ENCODE measurements at places on chromosomes 4 and X.

GRCh38 chr4:1503583-1504471 is 97.6 kb upstream of the NKX1-1 start:
- DNase-seq = peak; percentile 32

DNA sequence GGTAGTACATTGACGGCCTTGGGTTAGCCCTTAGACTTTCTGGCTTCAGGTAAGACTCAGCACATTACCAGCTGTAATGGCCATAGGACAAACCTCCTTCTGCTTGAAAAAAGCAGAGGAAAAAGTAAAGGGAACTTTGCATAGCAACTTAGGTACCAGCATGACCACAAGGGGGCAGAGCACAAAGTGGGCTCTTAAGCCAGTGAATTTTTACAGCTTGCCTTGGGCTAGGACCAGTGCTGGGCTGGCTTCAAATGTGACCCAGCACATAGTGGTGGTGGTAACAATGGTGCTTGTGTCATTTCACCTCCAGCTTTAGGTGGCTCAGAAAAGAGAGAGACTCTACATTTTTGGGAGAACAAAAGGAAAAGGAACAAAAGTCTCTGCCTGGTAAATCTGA is 66.1 kb downstream of the KLHL4 start:
- peak; percentile 10 for DNase-seq

- DNase-seq = no peak
Observed at GRCh38 chr4:38008571-38009021, 48.4 kb downstream of the PTTG2 start.

DNA sequence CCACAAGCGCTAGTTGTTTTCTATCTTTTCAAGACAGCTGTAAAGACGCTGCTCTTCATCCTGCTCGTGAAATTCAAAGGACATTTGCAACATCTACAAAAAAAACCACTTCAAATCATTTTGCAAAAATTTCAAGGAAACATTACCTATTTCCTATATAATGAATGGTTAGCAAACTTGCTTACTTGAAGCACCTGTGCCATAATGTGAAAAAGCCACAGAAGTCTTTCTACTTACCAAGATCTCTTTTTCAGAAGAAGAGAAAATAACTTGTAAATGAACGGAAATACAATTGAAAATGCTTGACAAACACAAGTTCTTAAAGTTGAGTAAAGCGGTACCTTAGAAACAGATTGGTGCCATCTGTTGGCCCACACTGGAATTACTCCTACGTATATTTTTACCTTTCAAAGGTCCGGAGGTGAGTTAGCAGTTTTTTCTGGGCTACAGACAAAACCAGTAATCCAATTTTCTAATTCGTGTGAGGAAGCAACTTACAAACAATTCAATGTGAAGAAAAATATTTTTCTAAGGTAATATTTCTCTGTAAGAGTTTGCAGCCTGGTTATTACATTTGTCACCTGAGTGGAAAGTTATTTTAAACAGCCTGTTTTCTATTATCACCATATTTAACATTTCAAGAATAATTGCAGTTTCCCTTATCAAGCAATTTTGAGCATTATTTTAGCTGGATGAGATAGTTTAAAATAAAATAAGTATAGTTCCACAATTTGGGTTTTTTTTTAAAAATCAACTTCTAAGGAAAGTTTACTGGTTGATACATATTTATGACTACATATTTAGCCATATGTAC is at the start of gene TLR6:
Gene TLR6 (minus strand): TSS at position 294 of the 814 bp plus-strand sequence. CDS start 27,344 bp downstream, outside the sequence.
- DNase-seq = peak; percentile 47

GRCh38 chr4:100738196-100739165 is 220.7 kb upstream of the EMCN start:
- DNase-seq = no peak

GRCh38 chr4:138499627-138500026 is 257.5 kb upstream of the SLC7A11 start:
- peak; percentile 5 for DNase-seq

DNA sequence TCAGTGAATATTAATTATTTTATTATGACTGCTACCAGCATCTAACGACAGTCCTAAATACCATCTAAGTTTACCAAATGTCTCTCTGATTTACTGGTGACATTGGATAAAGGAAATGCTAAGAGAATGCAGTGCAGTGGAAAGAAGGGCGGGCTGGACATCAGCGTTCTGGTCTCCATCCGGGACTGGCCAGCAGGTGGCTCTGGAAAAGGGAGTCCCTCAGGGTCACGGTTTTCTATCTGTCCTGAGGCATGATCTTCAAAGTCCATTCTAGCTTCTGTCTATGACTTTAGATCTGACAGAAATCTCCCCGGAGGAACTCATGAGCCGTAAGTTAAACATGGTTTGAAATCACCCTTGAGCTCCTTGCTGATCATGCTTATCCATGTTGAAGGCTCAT is 3.3 kb downstream of the TRIM2 start:
- peak; percentile 67 for DNase-seq

DNA sequence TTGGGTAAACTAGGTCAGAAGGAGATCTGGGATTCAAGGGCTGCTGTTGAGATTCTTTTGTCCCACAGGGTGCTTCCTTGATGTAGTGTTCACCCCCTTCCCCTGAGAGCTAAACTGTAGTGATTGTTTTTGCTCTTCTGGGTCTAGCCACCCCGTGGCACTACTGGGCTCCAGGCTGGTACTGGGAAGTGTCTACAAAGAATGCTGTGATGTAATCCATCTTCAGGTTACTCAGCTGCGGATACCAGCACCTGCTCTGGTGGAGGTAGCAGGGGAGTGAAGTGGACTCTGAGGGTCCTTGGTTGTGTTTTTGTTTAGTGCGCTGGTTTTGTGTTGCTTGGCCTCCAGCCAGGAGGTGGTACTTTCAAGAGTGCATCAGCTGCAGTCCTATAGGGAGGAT is 365.5 kb downstream of the ZNF674 start:
- DNase-seq = no peak

GRCh38 chr4:15964159-15964558 is 1.2 kb upstream of the FGFBP2 start:
- DNase-seq = peak; percentile 32

- DNase-seq = no peak
Observed at GRCh38 chr4:153781717-153782416, 7.0 kb downstream of the SFRP2 start.

- peak; percentile 55 for DNase-seq
Observed at GRCh38 chr4:1512738-1513660, 106.8 kb upstream of the NKX1-1 start.

DNA sequence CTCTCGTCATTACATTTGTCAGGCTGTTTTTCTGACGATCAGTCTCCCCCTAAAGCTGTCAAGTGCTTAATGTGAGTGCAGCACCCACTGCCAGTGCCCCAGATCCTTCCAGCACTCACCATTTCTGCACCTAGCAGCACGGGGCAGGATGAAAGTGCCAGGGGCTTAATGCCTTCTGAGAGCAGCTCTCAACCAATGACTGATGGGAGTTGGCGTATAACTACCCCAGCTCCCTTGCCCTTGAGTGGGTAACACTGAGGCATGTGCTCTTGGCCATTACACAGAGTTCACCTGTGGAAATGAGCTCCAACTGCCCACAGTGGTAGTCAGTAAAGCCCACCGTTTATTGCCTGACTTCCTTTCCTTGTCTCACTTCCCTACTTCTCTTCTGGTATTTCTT is 226.2 kb upstream of the BCOR start:
- no peak for DNase-seq

- no peak for DNase-seq
Observed at GRCh38 chr4:36288731-36289426, 7.5 kb downstream of the DTHD1 start.

DNA sequence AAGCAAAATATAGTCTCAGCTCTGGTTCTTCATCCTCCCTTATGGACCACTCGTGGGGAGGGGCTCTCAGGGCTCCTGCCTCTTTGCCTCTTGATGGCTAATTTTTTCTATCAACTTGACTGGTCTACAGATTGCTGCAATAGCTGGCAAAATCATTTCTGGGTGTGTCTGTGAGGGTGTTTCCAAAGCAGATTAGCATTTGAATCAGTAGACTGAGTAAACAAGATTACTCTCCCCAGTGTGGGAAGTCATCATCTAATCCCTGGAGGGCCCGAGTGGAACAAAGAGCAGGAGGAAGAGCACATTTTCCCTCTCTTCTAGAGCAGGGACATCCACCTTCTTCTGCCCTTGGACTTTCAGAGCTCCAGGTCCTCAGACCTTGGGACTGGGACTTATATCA is 153.5 kb downstream of the STK32B start:
- no peak for DNase-seq

GRCh38 chr4:101886826-101887225 is 96.3 kb downstream of the BANK1 start:
- DNase-seq = no peak

GRCh38 chrX:30971774-30972603 is 82.9 kb upstream of the TAB3 start:
- peak; percentile 38 for DNase-seq

GRCh38 chr4:77040270-77040669 is 35.5 kb downstream of the CCNI start:
- no peak for DNase-seq

DNA sequence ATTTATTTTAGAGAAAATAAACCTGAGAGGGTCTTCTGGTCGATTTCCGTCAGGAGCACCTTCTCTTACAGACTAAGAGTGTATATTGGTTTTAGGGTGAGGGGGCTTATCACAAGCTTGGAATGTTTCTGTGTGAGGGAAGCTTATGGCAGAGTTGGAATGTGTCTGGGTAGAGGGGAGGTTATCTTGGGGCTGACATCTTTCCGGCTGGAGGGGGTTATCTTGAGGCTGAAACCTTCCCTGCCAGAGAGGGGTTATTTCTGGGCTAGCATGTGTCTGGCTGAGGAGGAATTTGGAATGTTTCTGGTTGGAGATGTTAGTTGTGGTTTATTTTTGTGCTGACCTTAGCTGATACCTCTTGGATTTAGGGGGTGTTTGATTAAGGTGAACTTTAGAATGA is 1312.1 kb downstream of the ADGRL3 start:
- no peak for DNase-seq

GRCh38 chr4:42719257-42719656 is 62.4 kb upstream of the ATP8A1 start:
- DNase-seq = no peak

GRCh38 chr4:134278675-134279074 is 77.1 kb upstream of the PABPC4L start:
- DNase-seq = no peak

DNA sequence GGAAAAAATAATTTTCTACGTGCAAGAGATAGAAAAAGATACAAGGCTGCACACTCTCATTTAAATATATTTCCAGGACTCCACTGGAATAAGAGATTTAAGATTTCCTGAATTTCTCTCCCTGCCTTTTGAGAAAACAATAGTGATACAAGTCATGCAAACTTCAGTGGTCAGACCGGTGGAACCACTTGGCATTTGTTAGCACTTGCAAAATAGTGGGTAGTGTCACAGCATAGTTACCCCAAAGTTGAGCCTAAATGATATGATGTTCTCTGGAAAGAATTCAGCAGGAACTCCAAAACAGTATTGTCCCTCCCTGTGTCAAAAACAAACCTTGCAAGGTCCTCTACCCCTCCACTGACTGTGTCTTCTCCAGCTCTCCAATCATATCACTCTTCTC is 102.3 kb downstream of the ANKRD50 start:
- DNase-seq = no peak

GRCh38 chrX:137194164-137194563 is 160.4 kb upstream of the GPR101 start:
- peak; percentile 25 for DNase-seq

DNA sequence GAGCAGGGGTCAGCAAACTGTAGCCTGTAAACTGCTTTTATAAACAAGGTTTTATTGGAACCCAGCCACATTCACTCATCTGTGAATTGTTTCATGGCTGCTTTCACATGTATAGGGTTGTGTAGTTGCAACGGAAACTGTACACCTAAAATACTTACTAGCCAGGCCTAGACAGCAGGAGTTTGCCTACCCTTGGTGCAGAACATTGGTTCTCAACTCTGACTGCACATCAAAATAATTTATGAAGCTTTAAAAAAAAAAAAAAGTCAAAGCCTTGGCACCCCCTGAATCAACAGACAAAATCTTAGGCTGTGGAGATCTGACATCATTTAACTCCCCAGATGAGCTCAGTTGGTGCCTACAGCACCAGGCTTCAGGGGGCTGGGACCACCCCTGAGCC is 27.8 kb downstream of the ADGRA3 start:
- DNase-seq = no peak

DNA sequence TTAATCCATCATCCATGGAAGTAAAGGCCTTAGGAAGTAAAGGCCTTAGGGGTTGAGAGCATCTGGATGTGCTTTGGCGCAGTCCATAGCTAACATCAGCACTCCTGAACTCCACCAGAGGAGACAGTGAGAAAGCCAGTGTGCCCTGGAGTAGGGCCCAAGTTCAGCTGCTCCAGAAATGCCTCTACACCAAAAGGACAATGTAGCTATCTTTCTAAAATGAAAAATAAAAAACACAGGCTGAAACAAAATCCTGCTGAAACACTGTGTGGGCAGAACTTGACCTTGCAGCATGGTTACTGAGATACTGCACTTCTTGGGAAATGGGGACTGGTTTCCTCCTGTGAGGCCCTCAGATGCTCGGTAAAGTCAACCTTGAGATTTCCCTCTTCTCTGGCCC is 29.3 kb downstream of the SH3RF1 start:
- no peak for DNase-seq

- DNase-seq = no peak
Observed at GRCh38 chr4:53705151-53705764, 114.0 kb upstream of the LNX1 start.

DNA sequence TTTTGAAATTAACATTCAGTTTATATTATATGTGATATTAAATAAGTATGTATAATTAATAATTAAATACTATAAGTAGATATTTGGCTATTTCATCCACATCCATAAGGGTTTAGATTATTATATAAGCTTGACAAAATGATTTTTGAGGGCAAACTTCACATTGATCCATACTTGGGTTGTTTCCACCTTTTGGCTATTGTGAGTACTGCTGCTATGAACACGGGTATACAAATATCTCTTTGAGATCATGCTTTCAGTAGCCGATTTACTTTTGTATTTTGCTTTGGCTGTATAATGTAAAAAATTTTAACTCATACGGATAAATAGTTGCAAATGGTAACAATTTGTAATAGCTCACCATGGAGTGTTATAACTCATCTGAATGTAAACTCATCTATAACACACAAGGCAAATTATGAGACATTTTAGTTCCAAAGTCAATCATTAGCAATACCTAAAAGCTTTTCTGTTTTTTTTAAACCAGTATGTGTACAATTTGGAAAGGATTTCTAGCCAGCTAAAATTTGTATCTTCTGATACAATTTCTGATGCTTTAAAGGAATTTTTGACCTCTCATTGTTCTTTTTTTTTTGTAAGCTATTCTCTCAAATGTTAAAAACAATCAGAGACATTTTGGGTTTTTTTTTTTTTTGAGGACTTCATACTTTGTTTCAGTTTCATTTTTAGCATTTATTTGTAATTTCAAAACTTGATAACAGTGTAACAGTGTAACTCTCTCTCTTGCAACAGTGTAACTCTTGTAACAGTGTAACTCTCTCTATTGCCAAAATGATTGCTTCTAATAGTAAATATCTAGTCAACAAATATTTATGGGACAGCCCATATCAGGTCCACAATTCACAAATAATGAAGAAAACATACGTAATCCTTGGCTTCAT is 51.8 kb upstream of the ARX start:
- DNase-seq = no peak

- no peak for DNase-seq
Observed at GRCh38 chrX:148865277-148866210, 365.1 kb downstream of the AFF2 start.

GRCh38 chr4:135804785-135805184 is 1603.2 kb upstream of the PABPC4L start:
- no peak for DNase-seq

GRCh38 chr4:6041800-6042199 is 23.6 kb upstream of the C4orf50 start:
- DNase-seq = no peak
